Large intestine (tissue), 12 donors: ENCODE measurements at places on chromosomes 2 and 18. TPM values are rescaled to one million over a fixed set of nuclear protein-coding genes. Genes with fewer than 3 reads are reported as not detected.
A peak's percentile ranks its signal among the peaks of the same experiment; 100 is the strongest.

DNA sequence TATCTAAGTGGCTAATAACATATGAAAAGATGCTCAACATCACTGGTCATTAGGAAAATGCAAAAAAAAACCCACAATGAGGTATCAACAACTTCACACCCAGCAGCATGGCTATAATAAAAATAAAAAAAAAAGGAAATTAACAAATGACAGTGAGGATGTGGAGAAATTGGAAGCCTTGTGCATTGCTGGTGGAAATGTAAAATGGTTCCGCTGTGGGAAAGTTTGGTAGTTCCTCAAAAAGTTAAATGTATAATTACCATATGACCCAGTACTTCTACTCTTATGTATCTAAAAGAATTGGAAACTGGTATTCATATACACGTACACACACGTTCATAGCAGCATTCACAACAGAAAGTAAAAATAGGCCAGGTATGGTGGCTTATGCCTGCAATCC is 15.5 kb upstream of the CACNB4 start:
- no peak for DNase-seq

DNA sequence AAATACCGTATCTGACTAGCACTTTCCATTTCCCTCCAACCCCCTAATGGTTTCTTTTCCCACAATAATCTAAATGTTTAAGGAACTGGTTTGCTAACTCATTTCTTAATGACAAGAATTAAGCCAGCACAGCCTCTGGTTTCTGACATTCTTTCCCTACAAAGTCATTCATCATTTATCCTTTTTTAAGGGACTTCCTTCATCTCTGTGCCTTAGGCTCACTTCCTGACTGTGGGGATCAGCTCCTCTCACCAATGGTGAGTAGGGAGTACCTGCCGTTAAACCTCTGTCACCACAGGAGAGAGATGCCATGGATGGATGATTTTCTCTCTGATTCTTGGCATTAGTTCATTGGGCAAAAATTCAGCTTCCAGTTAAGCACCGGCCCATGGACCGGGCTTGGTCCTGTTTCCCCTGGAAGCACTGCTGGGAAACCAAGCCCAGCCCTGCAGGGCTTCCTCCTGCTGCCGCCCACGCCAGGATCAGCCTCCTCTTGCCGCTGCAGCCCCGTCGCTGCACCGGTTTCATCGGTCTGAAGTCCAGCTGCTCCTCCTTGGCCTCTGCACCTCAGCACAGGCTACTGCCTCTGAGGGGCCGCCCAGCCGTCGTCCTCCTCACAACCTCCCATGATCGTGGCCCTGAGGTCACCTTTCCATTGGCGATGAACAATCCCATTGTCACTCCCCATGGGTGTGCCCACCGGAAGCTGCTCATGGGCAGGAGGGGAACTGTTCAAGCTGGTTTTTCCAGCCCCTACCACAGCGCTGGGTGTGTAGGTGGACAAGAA is 64.0 kb upstream of the ZNF516 start:
- DNase-seq = no peak

DNA sequence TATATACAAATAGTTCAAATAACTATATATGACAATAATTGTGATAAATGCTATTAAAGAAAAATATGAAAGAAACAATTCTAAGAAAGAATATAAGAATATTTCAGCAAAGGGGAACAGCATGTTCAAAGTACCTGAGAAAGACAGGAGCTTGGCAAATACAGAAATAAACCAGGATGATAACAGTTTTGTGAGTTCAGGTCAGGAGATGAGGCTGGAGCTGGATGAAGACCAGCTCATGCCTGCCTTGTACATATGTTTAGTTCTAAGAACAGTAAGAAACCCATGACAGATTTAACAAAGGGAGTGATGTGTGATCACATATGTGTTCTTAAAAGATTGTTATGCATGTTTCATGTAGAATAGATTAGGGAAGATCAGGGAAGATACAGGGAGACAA is 98.2 kb downstream of the R3HDM1 start:
- DNase-seq = no peak

DNA sequence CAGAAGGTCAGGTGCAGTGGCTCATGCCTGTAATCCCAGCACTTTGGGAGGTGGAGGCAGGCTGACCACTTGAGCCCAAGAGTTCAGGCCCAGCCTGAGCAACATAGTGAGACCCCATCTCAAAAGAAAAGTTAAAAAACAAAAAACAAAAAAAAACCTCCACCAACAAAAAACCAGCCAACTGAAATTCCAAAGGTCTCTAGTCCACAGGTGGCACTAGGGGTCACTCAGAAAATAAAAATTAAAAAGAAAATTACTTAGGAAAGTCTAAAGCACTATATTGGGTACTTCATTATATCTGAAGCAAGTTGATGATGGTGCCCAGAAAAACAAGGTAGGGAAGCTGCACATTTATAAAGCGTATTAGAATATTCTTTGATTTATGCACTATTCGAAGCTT is 26.9 kb downstream of the ANXA4 start:
- DNase-seq = no peak

The CCBE1 gene
- 2.5 TPM for polyA plus RNA-seq

DNA sequence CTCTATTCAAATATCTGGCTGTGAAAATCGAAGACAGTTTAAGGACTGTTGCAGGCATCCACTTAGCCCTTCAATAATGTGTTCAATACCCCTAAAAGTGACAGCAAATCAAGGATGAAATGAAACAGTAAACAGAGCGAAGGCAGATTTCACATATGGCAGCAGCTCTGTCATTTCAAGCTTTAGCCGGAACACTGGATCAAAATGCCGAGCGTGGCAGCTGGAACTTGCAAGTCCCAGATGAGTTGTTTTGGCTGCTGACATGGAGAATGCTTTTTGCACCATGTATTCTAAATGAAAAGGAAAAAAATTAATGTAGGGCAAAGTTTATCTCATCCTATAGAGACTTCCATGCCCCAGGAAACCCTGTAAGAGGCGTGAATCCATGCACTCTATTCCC is 18.0 kb downstream of the LRRC30 start:
- DNase-seq = no peak

DNA sequence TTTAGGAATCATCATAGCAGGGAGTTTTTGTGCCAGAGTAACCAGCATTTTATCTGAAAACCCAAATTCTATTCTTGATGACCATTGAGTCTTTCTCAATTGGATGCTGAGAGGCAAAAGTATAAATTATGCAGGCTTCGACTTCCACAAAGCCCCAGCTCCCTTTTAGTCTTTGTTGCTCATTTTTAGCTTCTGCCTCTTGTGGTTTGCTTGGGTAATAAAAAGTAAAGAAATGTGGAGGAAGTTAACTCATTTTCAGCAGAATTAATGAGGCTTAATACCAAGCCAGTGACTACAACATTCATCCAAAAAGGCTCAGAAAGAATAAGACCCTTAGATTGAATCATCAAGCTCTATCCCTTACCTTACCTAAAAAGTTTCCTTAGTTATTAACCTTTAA is 18.6 kb downstream of the ERMN start:
- no peak for DNase-seq

- DNase-seq = no peak
Observed at GRCh38 chr18:9441061-9441460, 34.3 kb upstream of the RALBP1 start.

GRCh38 chr2:54084600-54084999 is 30.8 kb upstream of the ACYP2 start:
- DNase-seq = no peak

DNA sequence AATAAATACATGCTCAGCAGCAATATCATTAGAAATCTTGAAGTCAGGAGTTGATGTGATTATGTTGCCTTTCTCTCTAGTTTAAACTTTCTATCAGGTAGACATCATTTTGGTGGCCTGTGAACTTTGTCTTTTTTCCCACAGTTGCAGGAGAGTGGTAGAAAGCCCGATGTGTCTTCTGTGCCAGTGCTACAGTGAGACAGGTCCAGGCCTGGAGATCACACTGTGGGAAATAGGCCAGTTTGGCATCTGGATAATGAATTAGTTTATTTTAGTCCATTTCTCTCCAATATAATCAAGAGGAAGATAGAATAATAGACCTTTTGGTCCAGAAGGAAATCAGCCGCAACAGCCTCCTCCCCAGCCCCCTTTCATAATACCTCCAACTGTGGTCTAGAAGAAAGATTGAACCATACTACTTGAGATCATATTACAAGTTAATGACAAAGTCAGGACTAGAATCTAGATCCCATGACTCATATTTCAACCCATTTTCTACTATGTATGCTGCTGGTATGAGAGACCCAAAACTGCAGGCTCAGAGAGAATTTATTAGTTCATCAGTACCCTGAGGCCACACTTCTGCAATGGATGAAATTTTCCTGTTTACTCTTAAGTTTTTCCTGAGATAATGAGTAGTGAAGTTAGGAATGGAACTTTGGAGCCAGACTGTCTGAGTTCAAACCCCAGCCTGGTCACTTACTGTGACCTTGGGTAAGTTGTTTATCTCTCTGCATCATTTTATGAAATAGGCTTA is 20.6 kb downstream of the KCMF1 start:
- no peak for DNase-seq

DNA sequence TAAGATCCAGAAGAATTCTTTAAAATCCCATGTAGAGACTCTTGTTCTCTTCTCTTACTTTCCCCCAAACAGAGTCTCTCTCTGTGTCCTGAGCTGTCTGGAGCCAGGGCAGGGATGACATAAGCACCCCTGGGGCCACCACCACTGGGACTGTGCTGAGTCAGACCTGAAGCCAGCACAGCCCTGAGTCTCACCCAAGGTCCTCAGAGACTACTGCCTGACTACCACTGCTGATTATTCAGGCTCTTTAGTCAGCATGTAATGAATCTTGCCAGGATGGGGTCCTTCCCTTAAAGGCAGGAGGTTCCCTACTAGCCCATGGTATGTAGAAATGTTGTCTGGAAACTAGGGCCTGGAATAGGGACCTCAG is 34.9 kb upstream of the DYNC1I2 start:
- no peak for DNase-seq

DNA sequence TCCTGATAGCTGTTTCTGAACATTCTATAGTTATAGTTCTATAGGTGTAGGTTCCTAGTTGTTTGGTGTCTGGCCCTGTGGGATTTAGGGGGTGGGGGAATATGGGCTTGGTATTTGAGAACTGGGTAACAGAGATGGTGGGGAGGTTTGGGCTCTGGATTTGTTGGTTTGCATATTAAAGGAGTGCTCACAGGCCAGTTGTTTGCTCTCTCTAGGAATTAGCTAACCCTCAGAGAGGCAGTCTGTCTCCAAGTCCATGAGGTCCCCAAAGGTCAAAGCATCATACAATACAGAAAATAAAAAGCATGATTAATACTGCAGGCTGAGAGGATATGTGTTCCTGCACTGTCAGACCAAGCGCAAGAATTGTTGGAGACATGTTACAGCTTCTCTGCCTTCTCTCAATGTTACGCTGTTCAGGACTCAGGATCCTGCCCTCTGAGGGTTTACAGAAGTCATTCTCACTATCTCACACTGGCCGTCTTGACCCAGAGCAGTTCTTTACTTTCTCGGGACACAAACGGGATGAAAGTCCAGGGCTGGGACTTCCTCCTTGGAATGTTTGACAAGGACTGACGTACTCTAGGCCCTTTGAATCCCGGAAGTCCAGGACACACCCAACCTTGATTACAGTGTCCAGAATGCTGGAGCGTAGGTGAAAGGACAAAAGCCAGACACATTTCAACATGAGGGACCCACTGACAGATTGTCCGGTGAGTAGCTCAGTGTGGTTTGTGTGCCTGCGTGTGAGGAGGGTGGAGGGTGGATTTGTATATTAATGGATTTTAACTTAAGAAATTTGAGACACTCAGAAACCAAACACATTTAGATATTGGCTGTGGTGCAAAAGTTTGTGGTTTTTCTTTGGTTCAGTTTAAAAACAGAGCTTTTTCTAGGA is at the start of gene NOSTRIN:
TSS of gene NOSTRIN (plus strand) at position 677 of the 898 bp plus-strand sequence. CDS start at position 687, 10 bp downstream.
- DNase-seq = peak; percentile 96

The GPBAR1 gene
- polyA plus RNA-seq = 3.9 TPM

- no peak for DNase-seq
Observed at GRCh38 chr18:67428158-67428557, 88.4 kb downstream of the DSEL start.

The LINC00305 gene
- polyA plus RNA-seq = not detected

GRCh38 chr2:20179755-20180594 is 45.0 kb downstream of the SDC1 start:
- DNase-seq = peak; percentile 76

DNA sequence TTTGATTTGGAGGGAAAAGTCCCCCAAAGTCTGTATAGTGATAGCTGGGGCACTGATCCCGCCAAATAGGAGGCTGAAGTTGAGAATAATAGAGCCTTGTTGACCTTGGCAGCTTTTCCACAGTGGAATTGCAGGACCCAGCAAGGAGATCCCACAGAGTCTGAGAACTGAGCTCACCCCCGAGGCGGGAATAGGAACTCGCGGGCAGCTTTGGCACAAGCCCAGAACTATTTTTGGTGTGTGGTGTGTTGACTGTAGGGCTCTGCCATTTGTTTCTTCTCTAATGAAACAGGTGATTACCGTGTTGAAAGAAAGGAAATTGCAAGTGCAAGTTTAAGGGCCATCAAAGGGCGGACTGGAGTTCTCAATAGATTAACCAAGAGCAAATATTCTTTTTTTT is 34.0 kb downstream of the SH3RF3 start:
- no peak for DNase-seq

DNA sequence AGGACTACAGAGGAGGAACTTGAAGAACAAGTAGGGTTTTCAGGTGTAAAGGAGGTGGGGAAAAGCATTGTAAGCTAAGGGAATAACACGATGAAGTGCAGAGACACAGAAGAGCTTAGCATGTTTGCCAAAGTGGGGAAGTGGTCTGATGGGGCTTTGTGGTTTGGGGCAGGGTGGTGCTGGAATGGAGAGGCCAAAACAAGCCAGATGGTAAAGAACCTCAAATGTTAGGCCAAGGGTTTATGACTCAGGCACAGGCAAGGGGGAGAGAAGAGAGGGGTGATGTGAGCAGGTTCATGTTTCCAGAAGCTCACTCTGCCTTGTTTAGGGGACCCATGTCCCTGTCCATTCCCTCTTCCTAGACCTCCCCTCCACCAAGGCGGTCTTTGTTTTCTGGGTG is 104.5 kb upstream of the YWHAQ start:
- DNase-seq = no peak

The SLC16A14 gene
- 1.9 TPM for polyA plus RNA-seq

DNA sequence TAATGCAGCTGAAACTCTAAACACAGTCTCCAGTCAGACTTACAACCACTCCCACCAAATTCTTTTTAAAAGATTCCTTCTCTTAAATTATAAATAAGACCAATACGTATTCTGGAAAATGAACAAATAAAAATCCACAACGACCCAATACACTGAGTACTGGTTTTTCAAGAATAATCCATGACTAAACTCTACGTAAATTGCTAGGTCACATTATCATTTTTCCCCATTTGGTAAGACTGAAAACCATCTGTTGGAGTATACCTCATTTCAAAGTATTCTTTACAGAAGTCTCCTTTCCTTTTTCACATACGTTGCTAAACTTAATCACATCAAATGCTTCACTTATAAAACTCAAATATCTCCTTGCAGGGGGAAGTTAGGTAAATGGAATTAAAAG is 6.0 kb downstream of the ZNF516 start:
- DNase-seq = no peak

- DNase-seq = no peak
Observed at GRCh38 chr2:192551760-192552159, 357.0 kb upstream of the TMEFF2 start.

DNA sequence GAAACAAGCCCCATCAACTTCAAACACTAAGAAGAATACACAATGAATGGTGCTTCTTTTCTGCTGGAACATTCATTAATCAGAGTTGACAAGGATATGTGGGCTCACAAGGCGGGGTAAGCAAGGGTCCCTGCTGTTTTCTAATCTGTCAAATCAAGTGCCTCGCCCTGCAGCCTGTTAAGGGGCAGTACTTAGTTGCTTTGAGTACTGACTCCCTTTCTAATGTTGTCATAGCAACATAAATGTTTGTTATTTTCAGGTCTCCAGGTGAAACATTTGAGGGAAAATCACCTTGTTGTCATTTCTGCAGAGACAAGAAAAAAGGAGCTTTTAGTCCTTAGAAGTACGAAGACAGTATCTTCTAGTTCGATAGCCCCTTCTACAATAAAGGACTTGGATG is 284.7 kb upstream of the PKDCC start:
- DNase-seq = no peak
